ENCODE measurements at places on chromosomes 12 and 14. TPM values are rescaled to one million over a fixed set of nuclear protein-coding genes. Genes with fewer than 3 reads are reported as not detected.
A peak's percentile ranks its signal among the peaks of the same experiment; 100 is the strongest.

DNA sequence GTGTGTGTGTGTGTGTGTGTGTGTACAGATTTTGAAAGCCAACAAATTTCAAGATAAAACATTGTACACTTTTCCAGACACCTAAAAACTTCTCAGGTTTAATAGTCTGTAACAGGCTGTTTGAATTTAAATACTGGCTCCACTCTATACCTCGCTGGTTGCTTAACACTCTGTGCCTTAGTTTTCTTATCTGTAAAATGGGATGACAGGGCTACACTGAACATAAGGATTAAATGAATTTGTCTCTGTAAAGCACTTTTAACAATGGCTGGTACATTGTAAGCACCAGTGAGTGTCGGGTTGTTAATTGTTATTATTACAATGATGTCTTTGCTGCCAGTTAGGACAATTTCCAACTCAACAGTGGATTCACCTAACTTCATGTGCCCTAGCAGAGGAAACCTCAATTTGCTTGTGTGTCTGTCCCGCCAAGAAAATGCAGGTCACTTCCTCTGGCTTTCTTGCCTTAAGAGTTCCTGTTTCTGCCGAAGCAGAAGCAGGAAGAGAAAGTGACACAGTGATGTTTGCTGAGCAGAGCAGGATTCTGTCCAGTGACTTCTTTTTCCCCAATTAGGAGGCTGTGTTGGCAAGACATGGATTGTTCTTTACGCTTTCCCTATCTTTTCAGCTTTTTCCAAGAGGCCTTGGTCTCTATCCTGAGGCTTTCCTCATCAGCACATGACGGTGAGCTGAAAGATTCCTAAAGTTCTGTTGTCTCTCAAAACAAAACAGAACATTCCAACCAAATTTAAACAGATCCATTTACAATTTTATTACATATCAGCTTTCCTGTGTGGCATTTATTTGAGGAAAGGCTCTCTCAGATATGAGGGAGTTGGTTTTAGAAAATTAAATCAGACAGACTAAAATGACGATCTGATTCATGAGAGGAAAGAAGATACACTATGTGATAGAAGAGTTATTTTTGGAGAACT, 154.1 kb upstream of the ATP2B1 start:
- peak; percentile 39 for ATAC-seq

SLC24A4 gene
- 0.94 TPM for total RNA-seq

DNA sequence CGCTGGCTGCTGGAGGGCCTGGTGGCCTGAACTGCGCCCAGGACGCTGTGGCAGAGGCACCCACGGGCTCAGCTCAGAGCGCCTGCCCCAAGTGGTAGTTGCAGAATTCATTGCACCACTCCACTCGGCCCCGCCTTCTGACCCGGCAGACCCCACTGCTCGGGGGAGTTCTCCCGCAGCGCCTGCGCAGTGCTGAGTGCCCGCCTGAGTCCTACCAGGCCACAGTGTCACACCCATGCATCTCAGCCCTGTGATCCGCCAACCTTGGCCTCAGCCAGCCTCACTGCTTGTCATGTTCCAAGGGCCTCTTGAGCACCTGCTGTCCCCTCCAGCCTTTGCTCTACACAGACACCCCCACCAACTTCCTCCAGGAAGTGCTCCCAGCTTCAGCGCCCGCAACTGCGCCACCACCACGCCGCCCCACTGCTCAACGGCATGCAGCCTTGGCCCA, 12.2 kb downstream of the DEGS2 start:
- ATAC-seq = no peak

- ATAC-seq = no peak
These were observed 23.9 kb downstream of the DENND5B start for GRCh38 chr12:31567029-31567428.

- ATAC-seq = no peak
These were observed 208.5 kb downstream of the ANO2 start for GRCh38 chr12:5736527-5736926.

DNA sequence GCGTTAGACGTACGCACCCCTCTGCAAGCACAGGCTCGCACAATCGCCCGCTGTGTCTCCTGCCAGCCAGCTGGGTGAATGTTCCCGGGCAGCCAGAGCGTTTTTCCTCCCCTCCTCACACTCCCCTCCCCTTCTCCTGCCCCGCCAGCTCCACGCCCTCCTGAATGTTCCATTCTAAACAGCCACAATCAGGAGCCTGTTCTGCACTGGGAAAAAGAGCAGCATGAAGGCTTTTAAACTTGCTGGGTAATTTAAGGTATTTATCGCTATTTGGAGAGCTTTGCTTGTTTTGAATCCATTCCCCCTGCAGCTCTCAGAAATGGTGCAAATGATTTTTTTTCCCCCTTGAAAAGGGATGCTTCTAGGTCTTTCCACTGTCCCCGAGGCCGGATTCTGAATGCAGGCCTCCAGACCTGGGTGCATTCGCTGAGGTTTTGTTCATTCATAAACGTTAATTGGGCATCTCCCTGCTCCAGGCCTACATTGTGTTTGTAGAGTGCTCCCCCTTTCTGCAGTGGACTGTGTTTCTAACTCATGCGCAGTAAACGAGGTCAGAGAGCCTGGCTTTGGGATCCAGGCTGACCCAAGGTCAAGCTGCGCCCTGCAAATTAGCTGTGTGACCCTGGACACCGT, 212.5 kb downstream of the CHST11 start:
- peak; percentile 22 for ATAC-seq

DNA sequence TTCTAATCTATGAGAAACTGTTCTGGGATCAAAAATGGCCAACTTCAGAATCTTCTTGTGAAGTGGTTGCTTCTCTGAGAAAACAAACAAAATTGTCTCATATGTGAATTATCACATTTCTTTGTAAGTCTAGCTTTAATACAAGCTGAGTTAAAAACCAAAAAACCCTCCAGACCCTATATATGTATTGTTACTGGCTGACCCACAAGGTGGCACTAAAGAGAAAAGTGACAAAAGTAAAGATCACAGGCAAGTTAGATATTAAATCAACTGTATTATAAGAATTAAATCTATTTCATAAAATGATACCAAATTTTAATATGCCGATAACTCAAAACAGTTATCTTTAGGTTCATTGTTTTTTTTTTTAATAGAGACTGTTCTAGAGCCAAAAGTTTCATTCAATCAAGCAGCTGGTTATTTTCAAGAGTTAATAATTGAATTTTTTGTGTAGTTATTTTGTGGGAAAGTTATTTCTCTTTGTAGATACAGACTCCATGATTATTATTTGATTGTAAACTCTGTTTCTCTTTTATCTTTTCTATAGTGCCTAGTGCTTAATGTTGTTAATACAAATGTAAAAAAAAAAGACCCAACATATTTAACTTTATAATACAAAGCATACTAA, 7.5 kb upstream of the TRHDE start:
- ATAC-seq = no peak

- ATAC-seq = no peak
These were observed 303 bp downstream of the SAMD4A start for GRCh38 chr14:54567224-54567638.

SMAGP gene
- 3.9 TPM for total RNA-seq

GRCh38 chr12:14191612-14192011, 173.9 kb upstream of the ATF7IP start:
- no peak for ATAC-seq

DNA sequence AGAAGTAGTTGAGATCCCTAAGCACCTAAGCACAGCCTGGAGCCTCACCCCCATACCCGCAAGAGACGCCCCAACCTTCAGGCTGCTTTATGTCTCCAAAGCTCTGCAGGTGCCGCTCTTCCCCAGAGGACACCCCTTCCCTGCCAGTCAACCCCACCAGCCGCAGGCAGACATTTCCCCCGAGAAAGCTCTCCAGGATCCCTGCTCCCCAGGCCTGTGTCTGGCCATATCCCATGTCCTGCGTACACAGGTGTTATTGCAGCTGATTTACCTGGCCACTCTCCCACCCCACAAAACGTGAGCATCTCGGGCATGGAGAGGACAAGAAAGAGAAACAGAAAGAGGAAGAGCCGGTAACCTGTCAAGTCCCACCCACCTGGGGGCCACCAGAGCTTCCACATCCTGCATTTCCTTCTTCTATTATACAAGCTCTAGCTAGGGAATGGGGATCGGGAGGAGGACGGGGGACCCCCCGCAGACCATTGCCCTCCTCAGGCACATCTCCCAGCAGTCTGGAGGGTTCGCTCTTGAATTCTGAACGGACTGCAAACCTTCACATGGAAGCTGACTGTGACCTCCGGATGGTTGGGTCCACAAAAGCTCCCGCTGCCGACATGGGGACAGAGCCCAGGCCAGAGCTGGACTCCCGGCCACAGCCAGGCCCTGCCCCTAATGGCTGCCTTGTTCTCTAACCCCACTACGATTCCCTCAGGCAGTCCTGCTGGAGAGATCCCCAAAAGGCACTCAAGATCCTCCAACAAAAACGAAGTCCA, 17.6 kb downstream of the CCDC88C start:
- ATAC-seq = no peak

- no peak for ATAC-seq
These were observed 89.0 kb downstream of the SETD3 start for GRCh38 chr14:99391671-99392070.

GRCh38 chr14:87960013-87960787, 32.8 kb downstream of the GALC start:
- ATAC-seq = no peak

- no peak for ATAC-seq
These were observed 43.5 kb downstream of the ZNF641 start for GRCh38 chr12:48307269-48307668.

DNA sequence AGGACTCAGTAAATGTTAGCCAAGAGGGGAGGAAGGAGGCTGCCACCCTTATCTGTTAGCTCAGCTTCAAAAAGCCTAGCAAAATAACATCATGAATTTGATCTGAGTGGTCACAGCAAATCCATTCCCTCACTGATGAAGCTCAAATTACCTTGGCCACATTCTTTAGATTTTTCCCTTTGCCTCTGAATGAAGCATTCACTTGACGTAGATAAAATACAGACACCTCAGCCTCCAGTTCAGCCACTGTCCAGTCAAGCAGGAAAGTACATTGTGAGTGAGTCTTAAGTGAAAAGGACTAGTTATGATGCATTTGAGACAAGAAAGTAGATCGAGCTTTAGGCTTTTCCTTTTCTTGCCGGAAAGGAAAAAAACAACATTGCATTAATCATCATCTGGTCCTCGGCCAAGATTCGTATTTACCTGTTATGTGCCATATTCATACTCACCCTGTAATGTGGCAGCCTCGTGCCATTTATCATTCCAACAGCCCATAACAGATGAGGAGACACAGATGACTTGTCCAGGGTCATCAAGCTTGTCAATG, 146.5 kb downstream of the ETV6 start:
- no peak for ATAC-seq

- ATAC-seq = no peak
These were observed 73.5 kb downstream of the ARF6 start for GRCh38 chr14:49966304-49966809.
